ENCODE measurements at places on chromosomes 1 and 21.

DNA sequence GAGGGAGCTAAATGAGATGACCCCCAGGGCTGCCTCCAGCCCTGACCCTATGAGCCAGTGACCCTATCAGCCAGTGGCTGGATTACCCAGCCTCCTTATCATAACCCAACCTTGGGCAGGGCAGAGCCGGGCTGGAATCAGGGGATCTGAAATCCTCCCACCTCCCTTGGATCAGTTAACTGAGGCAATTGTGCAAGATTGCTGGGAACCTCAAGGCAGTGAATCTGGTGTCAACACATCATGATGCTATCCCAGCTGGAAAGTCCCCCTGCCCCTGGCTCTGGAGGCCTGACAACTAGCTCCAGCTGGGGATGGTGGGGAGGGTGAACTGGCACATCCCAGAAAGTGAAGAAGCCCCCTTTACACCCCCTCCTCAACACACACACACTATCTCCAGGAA, 6.4 kb upstream of the TSPAN1 start:
- no peak for DNase-seq

- no peak for DNase-seq
Observed at GRCh38 chr1:177305040-177306018, 134.6 kb downstream of the BRINP2 start.

DNA sequence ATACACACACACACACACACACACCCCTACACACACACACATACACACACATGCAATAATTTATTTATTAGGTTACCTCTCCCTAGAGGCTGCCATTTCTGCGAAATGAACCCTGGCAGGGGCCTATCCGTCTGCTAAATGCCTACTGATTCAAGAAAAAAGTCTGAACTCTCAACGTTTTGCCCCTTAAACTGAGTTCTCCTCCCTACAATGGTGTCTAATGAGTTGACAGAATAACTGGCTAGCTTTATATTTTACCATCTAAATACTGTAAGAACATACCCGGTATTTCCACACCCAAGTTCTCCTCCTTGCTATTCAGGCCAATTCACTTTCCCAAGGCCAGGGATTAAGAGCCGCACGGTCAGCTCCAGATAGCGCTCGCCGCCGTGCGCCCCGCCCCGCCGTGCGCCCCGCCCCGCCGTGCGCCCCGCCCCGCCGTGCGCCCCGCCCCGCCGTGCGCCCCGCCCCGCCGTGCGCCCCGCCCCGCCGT, 339 bp upstream of the RNPC3 start:
- DNase-seq = peak; percentile 70

- peak; percentile 13 for DNase-seq
Observed at GRCh38 chr1:64891448-64891825, 74.9 kb downstream of the JAK1 start.

- peak; percentile 78 for DNase-seq
Observed at GRCh38 chr1:55215194-55216021, at the start of gene USP24. Gene USP24, minus strand, starts transcription at chr1:55215364. Its CDS starts 251 bp downstream, at chr1:55215113.

- no peak for DNase-seq
Observed at GRCh38 chr1:23496490-23497181, 12.7 kb upstream of the ASAP3 start.

GRCh38 chr21:14306126-14306907, 76.6 kb downstream of the HSPA13 start:
- DNase-seq = peak; percentile 25

DNA sequence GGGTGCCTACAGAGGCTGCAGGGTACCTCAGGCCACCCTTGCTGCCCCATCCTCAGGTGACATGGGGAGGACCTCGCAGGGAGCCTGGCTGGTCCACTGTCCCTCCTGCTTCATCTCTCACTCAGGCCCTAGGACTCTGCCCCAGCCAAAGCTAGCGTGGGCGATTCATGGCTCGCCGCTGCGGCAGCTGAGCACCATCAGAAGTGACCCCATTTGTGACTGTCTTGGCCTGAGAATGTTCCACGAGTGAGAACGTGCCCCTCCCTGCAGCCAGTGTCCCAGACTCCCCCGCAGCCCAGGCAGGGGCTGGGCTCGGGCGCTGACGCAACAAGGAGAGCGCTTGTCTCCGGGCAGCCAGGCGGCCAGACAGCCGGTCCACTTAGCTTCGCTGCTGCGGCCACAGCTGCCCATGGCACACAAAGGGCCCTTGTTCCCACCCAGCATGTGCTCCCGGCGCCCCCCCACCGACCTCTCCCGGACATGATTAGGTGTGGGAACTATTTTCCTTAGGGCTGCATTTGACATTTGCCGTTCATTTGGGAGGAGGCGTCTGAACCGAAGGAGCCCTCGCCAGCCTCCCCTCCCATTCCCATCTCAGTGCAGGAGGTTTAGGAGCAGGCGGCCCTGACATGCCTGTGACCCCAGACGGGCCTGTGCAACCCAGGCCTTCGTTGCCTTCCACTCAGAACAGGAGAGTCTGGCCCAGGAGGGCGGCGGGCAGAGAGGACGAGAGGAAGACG, 19.3 kb upstream of the POFUT2 start:
- DNase-seq = peak; percentile 73

DNA sequence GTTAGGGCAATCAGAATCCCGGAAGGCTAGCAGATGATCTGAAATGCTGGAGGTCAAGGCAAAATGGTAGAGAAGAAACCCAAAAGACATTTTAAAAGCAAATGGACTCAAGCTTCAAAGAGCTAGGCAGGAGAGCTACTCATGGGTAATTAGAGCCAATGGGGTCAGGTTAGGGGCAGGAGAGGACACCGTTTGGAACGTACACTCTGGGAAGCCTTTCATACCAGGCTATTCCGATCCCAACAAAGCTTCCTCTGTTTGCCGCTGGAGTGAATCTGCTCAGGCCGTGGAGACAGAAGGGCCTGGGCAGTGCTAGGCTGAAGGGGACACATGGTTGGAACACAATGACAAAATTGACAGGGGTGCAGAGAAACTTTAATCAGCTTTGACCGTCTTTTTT, 346.6 kb downstream of the RPS6KC1 start:
- no peak for DNase-seq

- DNase-seq = no peak
Observed at GRCh38 chr1:236484310-236484971, 39.3 kb upstream of the LGALS8 start.

DNA sequence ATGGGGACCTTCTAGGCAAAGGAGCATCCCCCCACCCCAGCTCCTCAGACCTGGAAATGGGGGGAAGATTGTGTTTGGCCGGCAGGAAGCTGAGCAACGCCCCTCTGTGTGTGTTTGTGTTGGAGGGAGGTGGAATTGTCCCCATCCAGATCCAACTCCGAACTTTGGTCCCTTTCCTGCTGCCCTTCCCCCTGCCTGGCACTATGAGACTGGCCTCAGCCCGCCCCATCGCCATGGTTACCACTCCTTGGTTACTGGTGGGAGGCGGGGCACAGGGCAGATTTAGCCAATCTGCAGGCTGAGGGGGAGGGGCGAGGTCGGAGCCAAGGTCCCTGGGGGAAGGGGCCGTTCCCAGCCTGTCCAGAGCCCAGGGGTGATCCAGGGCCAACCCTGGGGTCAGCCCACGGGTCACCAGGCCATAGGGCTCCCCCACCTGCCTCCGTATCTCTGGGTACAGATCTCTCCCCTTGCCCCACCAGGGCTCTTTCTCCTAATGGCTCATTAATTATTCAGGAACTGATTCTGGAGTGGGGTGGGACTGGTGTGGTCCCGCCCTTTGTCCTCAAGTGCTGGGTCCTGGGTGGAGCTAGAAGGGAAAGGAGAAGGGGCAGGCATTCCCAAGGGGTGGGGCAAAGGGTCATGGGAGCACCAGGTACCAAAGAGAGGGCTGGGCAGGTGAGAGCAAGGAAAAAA, 15.2 kb downstream of the PTPRF start:
- DNase-seq = peak; percentile 48

- DNase-seq = peak; percentile 25
Observed at GRCh38 chr1:112625696-112626095, 6.1 kb downstream of the CAPZA1 start.

DNA sequence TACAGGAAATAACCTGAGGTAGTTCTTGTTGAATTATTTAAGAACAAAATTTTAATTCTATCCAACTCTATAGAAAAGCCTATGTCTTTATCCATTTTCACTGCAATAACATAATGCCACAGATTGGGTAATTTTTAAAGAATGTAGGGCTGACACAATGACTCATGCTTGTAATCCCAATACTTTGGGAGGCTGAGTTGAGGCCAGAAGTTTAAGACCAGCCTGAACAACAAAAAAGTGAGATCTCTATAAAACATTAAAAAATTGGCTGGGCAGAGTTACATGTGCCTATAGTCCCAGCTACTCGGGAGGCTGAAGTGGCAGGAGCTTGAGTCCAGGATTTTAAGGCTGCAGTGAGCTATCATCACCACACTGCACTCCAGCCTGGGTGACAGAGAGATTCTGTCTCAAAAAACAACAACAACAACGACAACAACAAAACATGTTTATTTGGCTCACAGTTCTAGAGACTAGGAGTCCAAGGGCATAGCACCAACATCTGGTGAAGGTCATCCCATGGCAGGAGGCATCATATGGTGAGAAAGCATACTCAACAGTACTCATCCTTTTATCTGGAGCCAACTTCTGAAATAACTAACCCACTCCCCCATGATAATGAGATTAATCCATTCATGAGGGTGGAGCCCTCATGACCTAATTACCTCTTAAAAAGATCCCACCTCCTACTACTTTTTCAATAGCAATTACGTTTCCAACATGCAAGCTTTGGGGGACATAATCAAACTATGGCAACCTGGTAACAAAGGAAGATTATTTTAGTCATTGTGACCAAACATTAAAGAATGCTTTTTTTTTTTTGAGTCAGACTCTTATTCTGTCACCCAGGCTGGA, 59.6 kb downstream of the ABL2 start:
- peak; percentile 82 for DNase-seq

DNA sequence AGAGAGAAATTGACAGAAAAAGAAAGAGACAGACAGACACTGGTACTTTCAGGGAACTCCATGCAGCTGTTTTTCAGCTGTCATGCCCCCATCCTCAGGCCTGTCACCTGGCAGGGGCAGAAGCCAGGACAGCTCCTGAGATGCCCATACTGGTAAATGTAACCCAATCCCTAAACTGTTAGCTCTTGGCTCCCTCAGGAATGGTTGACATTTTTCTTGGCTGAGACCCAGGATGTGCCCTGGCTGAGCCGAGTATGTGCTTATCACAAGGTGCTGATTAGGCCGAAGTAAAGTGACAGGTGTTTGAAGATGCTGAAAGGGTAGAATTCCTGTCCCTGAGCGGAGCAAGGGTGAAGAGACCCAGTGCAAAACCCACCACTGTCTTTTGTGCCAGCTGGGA, 50.7 kb downstream of the PGM1 start:
- no peak for DNase-seq

- no peak for DNase-seq
Observed at GRCh38 chr1:228401782-228402640, 4.6 kb downstream of the TRIM11 start.

DNA sequence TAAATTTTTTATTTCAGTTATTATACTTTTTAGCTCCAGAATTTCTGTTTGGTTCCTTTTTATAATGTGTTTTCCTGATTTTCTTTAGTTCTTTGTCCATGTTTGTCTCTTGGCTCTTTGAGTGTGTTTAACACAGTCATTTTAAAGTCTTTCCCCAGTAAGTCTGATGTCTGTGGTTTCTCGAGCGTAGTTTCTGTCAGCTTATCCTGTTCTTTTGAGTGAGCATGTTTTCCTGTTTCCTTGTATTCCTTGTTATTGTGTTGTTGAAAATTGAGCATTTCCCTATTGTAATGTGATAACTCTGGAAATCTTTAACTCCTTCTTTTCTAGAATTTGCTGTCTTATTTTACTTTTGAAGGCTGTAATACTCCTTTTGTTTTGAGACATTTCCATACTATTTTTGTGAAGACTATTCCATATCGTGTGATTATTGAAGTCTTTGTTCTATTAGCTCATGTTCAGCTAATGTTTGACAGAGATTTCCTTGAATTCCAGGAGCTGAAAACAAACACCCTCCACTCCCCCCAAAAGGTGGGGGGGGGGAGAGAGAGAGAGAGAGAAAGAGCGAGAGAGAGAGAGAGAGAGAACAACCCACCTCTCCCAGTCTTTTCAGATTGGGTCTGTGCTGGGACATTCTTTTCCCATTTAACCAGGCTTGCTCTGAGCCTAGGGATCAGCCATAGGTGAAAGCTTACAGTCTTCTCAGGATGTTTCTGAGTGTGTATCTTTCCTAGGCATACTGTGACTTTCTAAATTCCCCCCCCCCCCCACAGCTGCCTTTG, 38.3 kb downstream of the SDCCAG8 start:
- DNase-seq = no peak

DNA sequence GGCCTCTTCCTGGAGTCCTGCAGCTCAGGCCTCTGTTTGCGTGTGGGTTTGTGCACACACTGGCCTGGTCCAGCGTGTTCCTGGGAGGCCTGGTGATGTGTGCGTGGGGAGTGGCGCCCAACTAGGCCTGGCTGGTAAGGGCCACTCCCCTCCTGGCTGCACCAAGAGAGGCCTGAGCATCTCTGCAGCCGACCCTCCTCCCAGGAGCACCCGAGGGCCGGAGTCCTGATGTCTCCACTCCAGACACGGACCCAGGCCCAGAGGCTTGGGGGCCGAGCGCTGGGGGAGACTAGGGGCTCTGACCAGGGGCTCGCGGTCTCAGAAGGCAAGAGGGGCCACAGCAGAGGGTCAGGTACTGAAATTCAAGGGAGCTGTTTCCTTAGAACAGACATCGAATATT, 33.3 kb downstream of the MORN1 start:
- DNase-seq = no peak

DNA sequence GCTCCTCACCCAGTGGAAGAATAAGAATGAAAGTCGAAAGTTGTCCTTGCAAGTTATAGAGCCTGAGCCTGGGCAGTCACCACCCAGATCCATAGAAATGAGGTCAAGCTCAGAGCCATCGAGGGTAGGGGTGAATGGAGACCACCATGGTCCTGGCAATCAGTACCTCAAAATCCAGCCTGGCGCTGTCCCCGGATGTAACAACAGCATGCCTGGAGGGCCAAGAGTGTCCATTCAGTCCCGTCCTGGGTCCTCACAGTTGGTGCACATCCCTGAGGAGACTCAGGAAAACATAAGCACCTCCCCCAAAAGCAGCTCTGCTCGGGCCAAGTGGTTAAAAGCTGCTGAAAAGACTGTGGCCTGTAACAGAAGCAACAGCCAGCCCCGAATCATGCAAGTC, 41.8 kb downstream of the PLPPR4 start:
- no peak for DNase-seq

DNA sequence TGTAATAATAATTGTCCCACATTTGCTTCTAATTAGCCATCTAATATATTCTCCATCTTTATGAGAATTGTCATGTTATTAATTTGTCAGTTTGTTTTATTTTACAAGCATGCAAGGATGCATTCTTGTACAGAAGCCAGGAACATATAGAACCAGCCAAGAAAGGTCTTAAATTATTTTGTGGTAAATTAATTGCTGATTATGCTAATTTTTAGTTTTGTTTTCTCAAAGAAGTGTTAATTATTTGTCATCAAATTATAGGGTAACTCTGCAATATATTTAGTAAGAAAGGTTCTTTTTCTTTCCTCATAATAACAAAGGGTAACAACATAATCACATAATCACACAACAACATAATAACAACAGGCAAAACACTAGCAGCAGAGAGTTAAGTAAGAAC, 5.7 kb downstream of the CLIC6 start:
- DNase-seq = no peak

- no peak for DNase-seq
Observed at GRCh38 chr1:82894635-82895034, 1093.9 kb downstream of the ADGRL2 start.
